ENCODE measurements at places on chromosomes 12 and 14. TPM values are rescaled to one million over a fixed set of nuclear protein-coding genes. Genes with fewer than 3 reads are reported as not detected.

The ATXN2 gene
- 54.3 TPM for polyA plus RNA-seq

The CLEC4C gene
- polyA plus RNA-seq = 0.07 TPM

The FGD4 gene
- 18.8 TPM for polyA plus RNA-seq

The CCDC60 gene
- polyA plus RNA-seq = 0.01 TPM

GRCh38 chr14:91318911-91319310, 74.4 kb upstream of the GPR68 start:
- DNase-seq = no peak

GRCh38 chr14:29454026-29454693, 473.5 kb downstream of the PRKD1 start:
- DNase-seq = no peak

DNA sequence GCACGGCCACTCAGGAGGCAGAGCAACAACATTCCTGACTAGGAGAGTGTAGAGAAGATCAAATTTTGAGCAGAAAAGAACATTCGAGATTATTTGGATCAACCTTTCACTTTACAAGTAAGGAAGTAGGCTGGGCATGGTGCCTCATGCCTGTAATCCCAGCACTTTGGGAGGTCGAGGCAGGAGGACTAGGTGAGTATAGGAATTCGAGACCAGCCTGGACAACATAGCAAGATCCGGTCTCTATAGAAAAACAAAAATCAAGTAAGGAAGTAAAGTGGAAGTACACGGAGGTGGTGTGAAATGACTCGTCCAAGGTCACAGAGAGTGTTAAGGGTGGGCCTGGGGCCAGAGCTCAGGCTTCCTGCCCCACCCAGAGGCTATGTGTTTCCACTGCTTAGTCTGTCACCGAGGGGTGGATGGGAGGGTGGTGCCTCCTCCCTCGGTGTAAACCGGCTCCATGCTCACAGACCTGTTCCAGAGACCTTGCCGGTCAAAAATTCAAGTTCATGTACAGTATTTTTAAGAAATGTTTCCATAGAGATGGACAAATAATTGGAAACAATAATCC, 51.9 kb downstream of the MAP1LC3B2 start:
- DNase-seq = no peak

- no peak for DNase-seq
Measured at GRCh38 chr14:67653651-67654280, 20.7 kb downstream of the VTI1B start.

GRCh38 chr12:117013726-117014125, 85.5 kb downstream of the TESC start:
- DNase-seq = no peak
